Naive thymus-derived CD4-positive, alpha-beta T cell (primary cell): ENCODE measurements at places on chromosomes 3 and 15. TPM values are rescaled to one million over a fixed set of nuclear protein-coding genes. Genes with fewer than 3 reads are reported as not detected.

Gene APBA2
- 6.4 and 7.7 TPM in 2 replicates for total RNA-seq

Gene ZNF717
- 12.2 TPM for total RNA-seq

Gene BNC1
- total RNA-seq: not detected

Gene HYKK
- 1.4 TPM for total RNA-seq
